T-helper 9 cell (primary cell): ENCODE measurements at places on chromosomes 4 and X.

GRCh38 chr4:21888195-21888976 lies 60.2 kb downstream of the KCNIP4 start:
- DNase-seq: no peak

GRCh38 chrX:9907645-9908387 lies 59.3 kb upstream of the CLDN34 start:
- no peak for DNase-seq

DNA sequence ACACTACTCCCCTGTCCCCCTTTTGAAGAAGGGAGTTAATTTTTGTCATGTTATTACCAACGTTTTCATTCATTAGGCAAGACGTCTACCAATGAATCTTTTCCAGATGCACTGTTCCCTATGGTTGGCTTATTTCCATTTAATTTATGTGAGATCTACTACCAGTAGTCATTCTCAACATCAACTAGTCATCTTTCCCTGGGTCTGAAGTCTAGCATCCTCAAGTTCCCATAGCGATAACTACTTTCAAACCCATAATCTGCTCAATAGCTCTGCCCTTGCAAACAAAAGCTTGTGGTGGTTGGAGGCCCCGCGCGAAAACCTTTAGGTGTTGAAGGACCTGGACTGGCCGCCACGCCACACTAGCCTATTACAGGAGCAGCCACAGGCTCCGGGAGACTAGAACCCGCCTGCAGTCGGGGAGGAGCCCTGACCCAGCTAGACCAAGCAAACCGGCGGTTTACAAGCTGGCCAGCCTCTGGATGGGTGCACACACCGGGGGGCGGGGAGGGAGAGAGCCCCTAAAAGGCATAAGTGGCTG lies 746 bp downstream of the PPAT start:
- no peak for DNase-seq

DNA sequence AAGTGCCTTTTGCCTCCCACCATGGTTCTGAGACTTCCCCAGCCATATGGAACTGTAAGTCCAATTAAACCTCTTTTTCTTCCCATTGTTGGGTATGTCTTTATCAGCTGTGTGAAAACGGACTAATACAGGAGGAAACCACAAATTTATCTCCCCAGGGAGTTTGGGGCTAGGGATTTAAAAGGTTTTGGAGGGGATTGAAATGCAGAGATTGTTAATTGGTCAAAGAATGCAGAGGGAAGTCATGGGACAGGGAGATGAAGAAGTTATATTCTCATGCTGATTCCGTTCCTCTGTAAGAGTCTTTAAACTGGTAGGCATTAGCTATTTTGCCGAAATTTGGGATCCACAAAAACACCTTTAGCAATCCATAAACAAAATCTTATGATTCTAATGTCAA lies 57.9 kb downstream of the TKTL2 start:
- no peak for DNase-seq

DNA sequence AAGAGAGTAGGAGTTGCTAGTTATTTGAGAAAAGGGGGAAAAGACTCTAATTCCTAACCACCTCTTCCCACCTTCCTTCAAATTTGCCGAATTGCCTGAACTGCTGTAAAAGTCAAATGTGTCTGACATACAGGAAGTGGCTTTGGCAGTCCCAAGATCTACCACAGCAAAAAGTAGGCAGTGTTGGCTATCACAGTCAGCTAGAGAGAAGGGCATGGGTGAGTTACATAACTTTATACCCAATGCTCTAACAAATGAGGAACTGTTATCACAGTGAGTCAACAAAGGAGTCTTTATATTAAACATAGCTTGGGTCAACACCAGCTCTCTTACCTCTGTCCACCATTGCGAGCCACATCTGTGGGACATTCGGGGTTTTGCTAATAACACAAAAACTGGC lies 2.4 kb upstream of the MBNL3 start:
- DNase-seq: no peak

GRCh38 chr4:118743867-118744266 lies 58.7 kb downstream of the METTL14 start:
- no peak for DNase-seq

DNA sequence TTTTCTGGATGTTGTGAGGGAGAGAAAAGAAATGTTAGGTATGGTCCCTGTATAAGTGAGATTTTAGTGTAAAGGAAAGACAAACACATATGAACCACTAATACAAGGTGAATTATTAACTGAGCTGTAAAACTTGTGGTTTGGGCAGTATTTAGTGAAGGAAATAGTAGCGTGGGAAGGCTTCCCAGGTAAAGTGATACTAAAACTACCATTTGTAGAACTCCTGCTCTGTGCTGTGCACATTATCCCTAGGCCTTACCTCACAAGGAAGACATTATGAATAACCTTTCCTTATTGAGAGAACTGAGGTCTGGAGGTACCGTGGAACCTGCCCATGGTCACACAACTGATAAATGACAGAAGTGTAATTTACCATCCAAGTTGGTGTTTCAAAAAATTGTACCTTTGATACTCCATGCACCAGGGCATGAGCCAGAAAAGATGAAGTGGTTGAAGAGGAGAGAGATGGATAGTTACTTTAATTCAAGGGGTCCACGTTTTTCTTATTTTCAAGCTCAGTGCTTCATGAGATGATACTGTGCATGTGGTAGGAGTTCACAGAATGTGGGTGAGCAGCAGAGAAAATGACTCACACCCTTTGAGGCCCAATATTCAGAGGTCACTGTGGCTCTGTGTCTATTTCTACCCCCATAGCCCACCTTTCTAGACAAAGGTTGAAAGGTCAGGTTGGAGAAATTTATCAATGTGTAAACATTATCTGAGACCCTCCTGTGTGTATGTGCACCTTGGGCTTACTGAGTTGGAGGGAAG lies 2.6 kb upstream of the VSIG4 start:
- DNase-seq: no peak

GRCh38 chrX:97482666-97483300 lies 599.1 kb downstream of the RPA4 start:
- no peak for DNase-seq

- DNase-seq: no peak
These were observed 18.1 kb downstream of the TMEM175 start for GRCh38 chr4:950136-951020.

DNA sequence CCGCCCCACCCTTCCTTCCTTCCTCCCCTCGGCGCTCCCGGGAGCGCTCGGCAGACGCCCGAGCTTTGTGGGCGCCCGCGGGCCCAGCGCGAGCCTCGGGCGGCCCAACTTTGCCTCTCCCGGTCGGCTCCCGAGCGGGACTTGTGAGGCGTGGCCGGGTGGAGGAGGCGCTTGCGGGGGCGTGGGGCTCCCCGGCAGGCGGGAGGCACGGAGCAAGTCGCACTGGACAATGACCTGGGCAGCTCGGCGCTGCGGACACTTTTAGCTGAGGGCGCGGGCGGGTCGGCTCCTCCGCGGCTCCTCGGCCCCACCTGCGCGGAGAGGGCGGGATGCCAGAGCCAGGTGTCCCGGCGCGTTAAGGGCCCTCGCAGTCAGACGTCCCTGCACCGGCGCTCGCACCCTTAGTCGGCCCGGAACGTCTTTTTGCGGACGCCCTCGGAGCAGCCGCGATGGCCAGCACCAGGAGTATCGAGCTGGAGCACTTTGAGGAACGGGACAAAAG lies 385 bp downstream of the DCLK2 start:
- no peak for DNase-seq

- DNase-seq: no peak
These were observed 159.5 kb downstream of the PPP3CA start for GRCh38 chr4:101187841-101188240.
